ENCODE measurements at places on chromosomes 11 and 22.

DNA sequence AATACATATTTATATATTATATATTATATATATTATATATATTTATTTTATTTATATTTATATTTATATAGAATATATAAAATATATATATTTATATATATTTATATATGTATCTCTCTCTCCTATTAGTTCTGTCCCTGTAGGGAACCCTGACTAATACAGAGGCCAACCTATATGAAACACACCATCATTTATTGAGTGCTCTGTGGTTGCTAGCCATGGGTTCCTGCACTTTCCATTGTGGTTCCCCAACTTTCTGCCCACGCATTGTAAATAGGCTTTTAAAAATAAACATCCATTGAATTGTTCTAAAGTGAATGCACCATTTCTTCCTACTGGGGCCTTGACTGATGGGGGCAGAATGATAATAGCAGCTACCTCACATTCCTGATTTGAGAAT lies 93.8 kb upstream of the SESN3 start:
- DNase-seq: no peak

- DNase-seq: no peak
These were observed 1.8 kb upstream of the AP2A2 start for GRCh38 chr11:923691-924405.

- no peak for DNase-seq
These were observed 12.5 kb upstream of the THRSP start for GRCh38 chr11:78050964-78051831.

DNA sequence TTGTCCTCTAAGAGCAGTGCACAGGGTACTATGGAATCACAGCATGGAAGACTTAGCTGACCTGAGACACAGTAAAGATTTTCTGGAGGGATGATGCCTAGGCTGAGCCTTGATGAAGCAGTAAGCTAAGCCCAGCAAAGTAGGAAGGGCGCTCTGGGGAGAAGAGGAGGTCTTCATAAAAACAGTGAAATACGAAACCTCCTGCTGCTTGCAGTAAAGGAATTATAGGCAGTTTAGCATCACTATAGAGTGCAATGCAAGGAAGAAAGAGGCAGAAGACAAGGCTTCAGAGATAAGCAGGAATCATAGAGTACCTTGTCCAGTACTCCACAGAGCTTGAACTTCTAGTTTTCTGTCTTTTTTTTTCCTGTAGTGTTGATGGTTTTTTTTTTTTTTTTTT lies 555.7 kb upstream of the CADM1 start:
- no peak for DNase-seq

DNA sequence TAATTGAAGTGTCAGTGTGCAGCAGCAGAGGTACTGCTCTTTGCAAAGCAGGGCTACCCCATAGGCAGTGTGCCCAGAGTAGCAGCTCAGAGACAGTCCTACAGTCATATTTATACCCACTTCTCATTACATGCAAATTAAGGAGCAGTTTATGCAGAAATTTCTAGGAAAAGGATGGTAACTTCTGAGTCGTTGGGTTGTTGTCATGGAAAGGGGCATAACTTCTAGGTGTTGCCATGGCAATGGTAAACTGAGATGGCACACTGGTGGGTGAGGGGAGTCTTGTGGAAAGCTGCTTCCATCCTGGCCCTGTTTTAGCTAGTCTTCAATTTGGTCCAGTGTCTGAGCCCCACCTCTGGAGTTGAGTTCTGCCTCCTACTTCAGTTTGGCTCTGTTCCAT lies 77.4 kb downstream of the MN1 start:
- no peak for DNase-seq

DNA sequence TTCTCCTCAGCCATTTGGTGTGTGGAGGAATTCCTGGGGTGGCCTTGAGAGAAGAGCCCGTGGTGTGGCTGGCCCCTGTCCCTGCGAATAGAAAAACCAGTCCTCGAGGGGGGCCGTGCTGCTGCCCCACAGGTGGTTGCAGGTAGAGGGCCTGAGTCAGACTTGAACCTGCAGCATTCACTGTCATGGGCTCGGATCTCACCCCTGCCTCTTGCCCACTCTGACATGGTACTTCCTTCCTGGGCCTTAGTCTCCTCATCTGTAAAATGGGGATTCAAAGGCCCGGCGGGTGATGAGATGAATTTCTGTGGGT lies 19.4 kb downstream of the TRMU start:
- no peak for DNase-seq

DNA sequence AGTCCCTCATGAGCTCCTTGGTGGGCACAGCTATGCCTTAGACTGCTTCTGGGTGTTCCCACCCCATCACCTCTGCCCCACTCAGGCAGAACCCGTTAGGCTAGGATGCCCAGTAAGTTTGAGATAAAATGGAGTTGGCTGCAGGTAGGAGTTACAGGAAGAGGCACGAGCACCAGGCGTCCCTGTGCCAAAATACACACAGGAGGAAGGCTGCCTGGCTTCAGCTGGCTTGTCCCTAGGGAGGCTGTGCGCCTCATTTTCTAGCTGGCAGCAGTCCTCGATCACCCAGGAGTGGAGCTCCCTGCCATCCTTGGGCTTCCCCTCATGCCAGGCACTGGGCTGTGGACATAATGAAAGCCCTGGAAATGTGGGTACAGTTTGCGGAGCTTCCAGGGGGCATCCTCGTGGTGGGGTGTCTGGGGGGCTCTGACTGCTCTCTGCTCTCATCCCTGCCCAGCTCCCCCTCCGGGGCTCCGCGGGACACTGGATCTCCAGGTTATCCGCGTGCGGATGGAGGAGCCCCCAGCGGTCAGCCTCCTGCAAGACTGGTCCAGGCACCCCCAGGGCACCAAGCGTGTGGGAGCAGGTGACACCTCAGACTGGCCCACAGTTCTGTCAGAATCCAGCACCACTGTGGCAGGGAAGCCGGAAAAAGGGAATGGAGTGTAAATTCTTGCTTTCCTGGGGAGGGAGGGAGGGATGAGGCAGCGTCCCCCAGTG lies 12.3 kb upstream of the MARK2 start:
- no peak for DNase-seq

- no peak for DNase-seq
These were observed 1425.1 kb downstream of the BRD1 start for GRCh38 chr22:48402591-48403031.

GRCh38 chr11:114135737-114136151 lies 76.2 kb downstream of the ZBTB16 start:
- no peak for DNase-seq

DNA sequence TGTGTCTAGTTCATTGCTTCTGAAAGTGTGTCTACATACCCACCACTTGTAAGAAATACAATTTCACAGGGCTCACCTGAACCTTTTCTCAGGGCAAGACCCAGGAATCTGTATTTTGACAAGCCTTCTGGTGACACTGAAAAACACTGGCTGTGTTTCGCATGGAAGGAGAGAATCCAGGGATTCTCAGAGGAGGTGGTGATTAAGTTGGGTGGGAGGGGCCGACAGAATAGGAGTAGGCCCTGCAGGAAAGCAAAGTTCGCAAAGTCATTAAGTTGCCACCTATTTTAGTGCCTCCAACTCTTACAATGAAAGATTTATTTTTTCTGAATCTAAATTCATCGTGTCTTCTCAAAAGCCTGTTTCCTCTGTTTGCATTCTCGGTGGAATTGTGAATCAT lies 186.8 kb downstream of the FAT3 start:
- DNase-seq: no peak

DNA sequence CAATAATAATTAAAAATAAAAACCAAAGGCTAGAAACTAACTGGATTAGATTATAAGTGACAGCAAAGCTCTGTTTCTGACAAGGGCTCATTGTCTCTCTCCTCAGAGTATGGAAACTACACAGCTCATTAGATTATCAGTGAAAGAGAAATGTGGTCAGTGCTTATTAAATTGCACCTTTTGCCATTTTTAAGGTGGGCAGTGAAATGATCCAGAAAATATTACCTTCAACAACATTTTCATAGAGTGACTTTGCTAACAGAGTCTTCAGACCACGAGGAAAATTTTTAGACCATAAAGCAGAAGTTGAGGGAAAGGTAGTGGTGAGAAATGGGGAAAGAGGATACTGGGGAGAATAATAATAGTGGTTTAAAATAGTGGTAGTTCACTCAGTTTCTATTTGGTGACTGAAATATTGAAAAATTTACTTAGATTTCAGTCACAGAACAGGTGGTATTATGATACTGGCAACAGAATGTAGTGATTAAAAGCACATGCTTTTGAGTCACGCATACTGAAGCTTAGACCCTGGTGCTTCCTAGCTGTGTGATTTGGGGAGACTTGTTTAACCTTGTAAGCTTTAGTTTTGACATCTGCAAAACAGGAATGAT lies 684.0 kb upstream of the CCDC90B start:
- no peak for DNase-seq

DNA sequence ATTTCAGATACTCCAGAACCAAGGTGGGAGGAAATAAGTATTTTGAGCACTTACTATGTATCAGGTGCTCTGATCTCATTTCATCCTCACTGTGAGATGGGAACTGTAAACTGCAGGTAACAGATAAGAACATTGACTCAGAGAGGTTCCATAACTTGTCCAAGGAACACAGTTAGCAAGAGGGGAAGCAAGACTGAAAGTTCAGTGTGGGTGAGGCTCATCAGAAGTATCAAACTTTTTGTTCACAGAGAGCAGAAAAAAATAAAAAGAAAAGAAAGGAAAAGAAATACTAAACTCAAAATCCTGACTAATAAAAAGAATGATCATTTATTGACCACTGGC lies 37.1 kb downstream of the RAB30 start:
- no peak for DNase-seq

- no peak for DNase-seq
These were observed 42.5 kb downstream of the ATG16L2 start for GRCh38 chr11:72856551-72857345.

- DNase-seq: no peak
These were observed 39.9 kb upstream of the GGTLC2 start for GRCh38 chr22:22604326-22605073.

DNA sequence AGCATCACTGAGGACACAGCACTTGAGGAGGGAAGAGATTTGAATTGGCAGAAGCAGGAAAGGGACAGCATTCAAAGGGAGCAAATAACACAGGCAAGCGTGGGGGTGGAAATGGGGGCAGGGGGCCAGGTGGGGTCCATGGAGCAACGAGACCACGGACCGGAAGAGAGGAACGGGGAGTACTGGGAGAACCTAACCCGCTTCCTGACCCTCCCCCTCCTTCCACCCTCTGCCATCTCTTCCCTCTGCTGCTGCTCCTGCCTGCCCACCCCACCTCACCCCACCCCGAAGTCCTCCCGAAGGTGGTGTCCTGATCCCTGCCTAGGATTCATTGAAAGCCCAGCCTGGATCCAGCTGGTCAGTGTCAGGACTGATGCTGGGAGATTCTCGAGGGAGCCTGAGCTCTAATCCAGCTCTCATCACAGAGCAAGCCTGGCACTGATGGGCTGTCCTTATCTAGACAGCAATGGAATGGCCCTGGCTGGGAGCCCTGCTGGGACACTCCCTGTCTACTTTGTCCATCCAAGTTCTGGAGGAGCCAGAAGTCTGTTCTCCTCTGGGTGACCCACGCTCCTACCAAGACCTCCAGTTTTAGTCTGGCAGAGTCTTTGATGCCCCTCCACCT lies 105.0 kb downstream of the TRIM29 start:
- no peak for DNase-seq

GRCh38 chr11:134034496-134035381 lies 34.1 kb upstream of the JAM3 start:
- DNase-seq: no peak

DNA sequence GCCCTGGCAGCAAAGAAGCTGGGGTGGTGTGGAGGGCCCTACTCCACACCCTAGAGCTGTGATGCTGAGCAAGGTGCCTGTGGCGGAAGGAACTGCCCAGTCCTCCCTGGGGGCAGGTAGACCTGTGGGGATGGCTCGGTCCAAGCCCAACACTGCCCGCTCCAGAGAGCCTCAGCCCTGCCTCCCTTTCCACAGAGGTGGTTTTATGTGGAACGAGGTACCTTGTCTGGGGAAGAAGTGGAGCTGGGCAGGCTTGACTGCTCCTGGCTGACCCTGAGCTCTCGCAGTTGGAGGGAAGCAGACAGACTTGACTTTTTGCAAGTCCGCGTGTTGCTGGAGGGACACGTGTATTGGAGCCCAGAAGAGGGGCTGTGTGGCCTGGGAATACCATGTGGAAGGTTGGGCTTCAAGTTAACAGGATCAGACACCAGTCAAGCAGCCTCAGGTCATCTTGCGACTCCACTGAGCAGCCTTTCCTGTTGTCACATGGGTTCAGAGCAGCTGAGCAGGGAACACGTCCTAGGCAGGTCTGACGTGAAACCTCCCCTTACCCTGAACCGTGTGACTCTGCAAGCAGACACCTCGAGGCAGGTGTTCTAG lies 117.7 kb downstream of the CACNA1I start:
- no peak for DNase-seq

DNA sequence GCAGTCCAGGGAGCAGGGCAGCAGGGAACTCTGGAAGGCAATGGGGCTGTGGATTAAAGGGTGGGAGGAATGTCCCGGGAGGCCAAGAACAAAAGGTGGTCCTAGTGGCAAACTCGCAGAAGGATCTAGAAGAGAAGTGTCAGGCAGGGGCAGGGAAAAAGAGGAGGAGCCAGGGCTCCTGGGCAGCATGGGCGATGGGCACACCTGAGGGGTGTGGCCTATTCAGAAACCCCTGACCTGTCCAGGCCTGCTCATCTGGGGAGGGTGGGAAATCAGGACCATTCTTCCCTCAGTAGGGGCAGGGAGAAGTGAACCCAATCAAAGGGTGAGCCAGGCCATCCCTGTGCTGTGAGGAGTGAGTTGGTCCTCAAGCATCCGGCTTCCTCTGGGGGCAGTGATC lies 108.6 kb downstream of the TRIM29 start:
- no peak for DNase-seq

DNA sequence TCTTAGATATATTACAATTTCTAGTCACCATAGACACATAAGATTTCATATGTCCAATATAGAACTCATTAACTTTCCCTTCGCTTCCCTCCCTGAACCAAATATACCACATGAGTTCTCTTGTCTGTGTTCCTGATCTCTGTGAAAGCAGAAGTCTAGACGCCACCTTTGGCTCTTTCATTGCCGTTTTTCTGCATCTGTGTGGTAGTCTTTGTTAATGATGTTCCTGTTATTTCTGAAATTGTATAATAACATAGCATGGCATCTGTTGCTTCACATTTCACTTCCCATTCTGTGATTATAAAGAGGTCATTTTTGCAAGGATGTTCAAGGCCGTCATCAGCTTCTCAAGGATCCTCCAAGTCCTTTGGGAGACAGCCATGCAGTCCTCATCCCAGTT lies 58.5 kb downstream of the NCAM1 start:
- DNase-seq: no peak

GRCh38 chr11:61056571-61056970 lies 45.7 kb upstream of the CD5 start:
- DNase-seq: no peak

DNA sequence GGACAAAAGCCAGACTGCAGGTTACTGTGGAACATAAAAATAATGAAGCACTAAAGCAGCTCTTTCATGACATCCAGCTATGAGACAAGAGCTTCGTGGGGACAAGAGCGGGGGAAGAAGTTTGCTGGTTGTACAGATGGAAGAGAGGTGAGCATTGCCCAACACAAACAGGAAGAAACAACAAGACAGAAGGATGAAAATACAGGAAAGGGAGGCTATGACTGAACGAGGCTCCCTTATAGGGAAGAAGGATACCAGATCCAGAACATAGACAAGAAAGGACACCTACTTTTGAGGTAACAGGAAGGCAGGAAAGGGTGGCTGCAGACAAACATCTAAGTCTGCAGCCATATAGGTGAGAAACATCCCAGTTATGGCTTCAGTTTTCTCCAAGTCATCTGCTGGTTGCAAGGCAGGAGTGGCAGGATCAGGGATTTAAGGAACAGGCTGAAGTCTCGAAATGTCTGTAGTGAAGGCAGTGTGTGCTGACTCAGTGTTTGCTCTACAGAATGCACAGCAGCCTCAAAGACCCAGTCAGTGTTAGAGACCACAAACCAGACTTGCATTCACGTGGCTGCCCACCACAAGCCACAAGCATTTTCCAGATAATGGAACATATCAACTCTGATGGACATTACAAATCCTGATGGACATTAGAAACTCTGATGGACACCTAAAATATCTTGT lies 1.9 kb downstream of the CLTCL1 start:
- no peak for DNase-seq

Data from stimulated activated CD4-positive, alpha-beta T cell treated with anti-CD3 and anti-CD28 coated beads, Interleukin-4, amount 100 ng/mL, for 48 hours (primary cell).